ENCODE measurements at places on chromosomes 7 and 10.
A peak's percentile ranks its signal among the peaks of the same experiment; 100 is the strongest.

DNA sequence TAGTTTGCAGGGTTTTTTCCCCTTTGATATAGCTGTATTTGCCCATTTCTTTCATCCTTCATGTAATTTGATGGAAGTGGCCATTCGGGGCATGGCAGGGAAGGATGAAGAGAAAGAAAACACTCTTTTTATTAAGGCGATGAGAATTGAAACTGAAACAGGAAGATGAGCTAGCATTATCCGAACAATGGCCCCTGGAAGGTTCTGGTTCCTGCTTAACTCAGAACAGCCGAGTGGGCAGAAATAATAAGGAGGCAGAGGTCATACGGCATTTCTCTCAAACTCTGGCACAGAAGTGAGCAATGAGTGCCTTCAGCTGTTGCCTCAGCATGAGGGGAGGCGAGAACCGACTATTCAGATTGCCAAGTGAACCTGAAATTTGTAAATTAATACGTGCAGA lies 113.2 kb upstream of the MYO3A start:
- no peak for DNase-seq

DNA sequence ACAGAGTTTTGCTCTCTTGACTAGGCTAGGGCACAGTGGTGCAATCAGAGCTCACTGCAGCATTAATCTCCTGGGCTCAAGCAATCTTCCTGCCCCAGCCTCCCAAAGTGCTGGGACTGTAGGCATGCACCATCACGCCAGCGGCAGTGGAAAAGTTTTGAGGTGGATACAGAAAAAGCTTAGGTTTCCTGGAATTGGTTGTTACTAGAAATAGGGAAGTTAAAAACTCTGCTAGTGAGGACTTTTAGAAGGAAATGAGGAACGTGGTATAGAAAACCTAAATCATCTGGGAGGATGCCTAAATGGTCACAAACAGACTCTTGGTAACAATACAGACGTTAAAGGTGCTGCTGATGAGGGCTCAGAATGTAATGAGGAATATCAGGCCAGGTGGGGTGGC lies 10.9 kb upstream of the SNX8 start:
- DNase-seq = no peak

DNA sequence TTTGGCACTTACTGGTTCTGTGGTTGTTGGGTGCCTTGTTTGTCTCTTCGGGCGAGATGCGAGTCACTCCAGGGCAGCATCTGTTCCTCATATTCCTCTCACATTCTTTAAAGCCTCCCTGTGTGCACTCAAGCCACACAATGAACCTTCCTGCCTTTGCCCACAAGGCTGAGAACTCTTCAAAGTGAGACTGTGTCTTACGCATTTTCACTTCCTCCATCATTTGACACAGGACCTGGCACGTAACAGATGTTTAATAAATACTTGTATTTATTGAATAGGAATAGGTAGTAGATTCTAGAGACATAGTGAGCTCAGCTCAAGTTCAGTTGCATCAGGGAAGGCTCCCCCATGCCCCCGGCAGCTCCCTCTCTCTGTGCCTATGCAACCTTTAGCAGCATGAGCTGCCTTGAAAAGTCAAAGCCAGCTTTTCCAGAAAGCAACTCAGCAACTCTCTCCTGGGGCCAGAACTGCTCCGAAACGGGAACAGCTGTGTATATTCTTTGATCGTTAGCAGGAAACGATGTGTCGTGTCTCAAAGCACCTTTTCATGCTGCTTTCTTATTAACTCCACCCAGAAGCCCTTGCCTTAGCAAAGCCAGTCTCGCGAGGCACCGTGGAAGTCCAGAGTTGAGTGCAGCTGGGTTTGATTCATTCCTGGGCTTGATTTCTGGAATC lies 97.5 kb downstream of the PFKFB3 start:
- no peak for DNase-seq

- DNase-seq = no peak
Observed at GRCh38 chr10:78865538-78865875, 203.3 kb upstream of the ZMIZ1 start.

DNA sequence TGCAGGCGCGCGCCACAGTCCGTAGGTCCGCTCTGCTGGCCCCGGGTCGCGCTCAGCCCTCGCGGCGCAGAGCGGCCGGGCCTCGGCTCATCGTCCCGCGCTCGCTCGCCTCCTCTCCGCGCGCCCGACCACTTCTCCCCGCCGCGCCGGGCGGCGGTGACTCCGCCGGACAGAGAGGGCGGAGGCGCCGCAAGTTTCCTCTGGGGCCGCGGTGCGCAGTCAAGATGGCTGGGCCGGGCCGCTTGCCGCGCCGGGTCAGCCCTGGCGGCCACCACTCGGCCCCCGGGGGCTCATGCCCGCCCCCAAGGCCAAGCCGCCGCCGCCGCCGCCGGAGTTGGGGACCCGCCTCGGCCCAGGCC lies 441 bp downstream of the FZD8 start:
- peak; percentile 49 for DNase-seq

DNA sequence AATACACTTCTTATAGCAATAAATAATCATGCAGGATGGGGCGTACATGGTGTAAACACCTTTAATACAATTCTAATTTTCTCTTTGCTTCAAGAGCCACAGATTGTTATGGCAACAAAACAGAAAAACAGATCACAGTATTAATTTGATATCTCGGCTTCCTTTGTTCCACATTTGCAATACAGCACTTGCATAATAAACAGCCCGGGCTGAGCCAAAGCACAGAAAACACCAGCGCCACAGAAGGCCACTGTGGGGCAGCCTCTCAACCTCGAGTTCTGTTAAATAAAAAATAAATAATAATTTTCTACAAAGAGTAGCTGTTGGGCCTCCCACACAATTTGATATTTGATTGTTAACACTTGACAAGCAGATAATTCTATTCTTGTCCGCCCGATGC lies 255.9 kb downstream of the USP6NL start:
- DNase-seq = no peak

- DNase-seq = no peak
Observed at GRCh38 chr10:122121059-122121458, 132.1 kb downstream of the TACC2 start.

DNA sequence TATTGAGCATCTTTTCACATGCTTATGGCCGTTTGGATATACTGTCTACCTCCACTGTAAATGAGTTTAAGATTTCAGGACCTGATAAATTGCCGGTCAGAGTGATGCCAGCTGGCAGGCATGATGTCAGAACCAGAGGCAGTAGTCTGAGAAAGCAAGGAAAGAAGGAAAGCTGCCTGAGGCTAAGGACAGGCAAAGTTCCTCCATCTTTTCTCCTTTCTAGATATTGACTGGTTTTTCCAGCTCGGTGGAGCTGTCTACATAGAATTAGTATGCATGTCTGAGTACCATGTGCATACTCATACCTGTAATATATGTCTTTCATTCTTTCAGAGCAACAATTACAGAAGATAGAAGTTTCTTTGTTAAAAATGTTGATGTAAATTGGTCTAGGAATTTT lies 52.3 kb downstream of the CDCA7L start:
- DNase-seq = no peak

GRCh38 chr7:78020136-78020873 lies 221.7 kb downstream of the PHTF2 start:
- peak; percentile 26 for DNase-seq

DNA sequence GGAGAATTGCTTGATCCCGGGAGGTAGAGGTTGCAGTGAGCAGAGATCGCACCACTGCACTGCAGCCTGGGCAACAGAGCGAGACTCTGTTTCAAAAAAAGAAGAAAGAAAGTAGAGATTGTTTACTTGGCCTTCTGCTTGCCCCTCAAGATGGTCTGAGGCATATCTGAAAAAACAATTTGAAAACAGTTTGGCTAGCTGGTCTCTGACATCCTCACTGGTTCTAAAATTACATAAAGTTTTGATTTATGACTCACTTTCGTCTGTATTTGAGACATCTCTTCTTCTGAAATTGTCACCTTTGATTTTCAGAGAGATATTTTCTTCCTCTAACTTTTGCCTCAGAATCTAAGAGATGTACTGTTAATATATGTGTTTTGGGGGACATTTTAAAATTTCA lies 49.6 kb upstream of the HELLS start:
- no peak for DNase-seq

GRCh38 chr7:84479059-84479458 lies 284.5 kb upstream of the SEMA3A start:
- DNase-seq = no peak

DNA sequence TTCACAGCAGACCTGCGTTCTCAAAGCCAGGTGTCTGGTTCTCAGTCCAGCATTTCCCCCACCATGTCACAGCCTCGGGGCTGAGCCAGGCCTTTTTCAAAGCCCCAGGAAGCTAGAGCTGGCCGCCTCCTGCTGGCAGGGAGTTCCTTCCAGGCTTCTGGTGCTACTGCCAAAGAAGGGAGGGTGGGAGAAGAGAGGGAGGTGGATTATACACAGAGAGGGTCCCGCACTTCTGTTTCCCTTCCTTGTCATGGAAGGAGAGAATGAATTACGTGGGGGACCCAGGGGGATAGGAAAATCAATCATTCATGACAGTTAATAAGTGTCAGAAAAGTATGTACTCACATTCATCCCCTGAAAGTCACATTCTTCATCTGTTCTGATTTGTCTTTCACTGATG lies 600 bp upstream of the LGI1 start:
- peak; percentile 80 for DNase-seq

GRCh38 chr7:115133248-115133647 lies 211.4 kb downstream of the MDFIC start:
- DNase-seq = no peak

GRCh38 chr10:3622845-3623621 lies 162.0 kb downstream of the KLF6 start:
- DNase-seq = no peak

DNA sequence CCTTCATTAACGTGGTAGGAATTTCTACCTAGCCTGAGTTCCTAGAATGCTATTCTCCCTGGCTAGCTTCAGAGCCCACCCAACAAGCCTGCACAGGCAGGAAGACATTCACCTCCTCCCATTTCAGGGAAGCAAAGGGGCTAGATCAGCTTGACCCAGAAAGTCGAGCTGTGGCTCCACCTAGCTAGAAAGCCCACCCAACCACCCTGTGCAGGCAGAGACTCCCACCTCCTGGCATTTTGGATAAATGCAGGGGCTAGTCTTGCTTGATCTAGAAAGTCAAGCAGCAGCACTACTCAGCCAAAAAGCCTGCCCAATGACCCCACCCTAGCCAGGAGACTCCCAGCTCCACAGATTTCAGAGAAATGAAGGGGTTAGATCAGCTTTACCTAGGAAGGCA lies 479.5 kb downstream of the SDK1 start:
- no peak for DNase-seq

GRCh38 chr7:42617071-42617765 lies 294.7 kb downstream of the C7orf25 start:
- no peak for DNase-seq

DNA sequence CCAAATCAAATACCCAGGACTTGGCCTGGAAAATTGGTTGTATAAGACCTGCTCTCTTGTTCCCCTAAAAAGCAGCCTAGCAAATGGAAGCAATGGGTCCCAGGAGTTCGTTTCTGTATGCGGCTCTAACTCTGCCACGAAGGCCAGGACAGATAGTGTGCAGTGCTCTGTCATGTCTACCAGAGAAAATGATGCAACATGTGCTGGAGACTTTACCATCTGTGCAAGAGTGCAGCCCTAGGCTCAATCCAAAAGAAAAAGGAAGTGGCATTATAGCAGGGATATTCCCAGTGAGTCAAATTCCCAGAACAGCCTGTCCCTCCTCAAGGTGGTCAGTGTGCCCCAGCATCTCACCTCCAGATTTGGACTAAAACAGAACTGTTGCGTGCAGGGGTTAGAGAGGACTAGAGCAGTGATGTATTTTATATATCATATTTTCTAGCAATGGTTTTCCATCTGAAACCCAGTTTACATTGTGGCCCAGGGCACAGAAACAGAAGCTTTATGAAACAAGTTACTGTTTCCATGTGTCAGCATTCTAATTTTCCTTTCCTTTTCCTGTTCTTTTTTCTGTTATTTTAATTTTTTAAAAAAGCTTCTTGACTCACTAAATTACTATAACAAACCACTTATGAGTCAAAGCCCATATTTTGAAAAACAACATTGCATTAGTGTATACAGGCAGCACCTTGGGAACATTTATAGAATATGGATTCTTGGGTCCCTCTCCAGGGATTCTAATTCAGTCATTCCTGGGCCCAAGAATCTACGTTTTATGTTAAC lies 311.2 kb downstream of the RNLS start:
- no peak for DNase-seq

- DNase-seq = no peak
Observed at GRCh38 chr10:35896001-35896400, 253.9 kb upstream of the FZD8 start.

- DNase-seq = no peak
Observed at GRCh38 chr10:10489076-10489475, 528.6 kb upstream of the CELF2 start.

- DNase-seq = no peak
Observed at GRCh38 chr7:111858331-111858730, 296.0 kb upstream of the IMMP2L start.

GRCh38 chr7:95334447-95334846 lies 10.1 kb upstream of the PON1 start:
- DNase-seq = no peak

DNA sequence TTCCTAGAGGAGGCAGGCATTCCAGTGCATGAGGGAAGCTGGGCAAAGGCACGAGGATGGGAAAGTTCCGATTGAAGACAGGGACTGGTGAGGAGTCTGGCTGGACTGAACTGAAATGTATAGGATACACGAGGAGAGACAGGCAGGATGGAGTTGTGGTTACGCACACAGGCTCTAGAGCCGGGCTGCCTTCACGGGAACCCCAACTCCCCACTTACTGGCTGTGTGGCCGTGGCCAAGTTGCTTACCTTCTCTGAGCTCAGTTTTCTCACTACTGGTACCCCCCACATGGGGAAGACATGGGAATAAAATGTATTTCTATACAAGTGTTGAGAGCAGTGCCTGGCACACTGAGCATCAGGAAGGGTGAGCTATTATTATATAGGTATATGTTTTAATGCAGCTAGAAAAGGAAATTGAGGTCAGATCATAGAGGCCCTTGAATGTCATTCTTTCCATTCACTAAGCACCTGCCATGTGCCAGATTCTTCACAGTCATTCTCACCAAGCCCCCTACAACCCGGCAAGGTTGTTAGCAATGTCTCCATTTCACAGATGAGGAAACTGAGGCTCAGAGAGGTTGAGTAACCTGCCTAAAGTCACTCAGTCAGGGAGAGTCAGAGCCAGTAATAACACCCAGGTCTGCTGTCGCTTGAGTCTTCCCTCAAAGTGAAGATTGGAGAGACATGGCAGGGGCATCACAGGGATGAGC lies 9.7 kb downstream of the CHST3 start:
- no peak for DNase-seq

DNA sequence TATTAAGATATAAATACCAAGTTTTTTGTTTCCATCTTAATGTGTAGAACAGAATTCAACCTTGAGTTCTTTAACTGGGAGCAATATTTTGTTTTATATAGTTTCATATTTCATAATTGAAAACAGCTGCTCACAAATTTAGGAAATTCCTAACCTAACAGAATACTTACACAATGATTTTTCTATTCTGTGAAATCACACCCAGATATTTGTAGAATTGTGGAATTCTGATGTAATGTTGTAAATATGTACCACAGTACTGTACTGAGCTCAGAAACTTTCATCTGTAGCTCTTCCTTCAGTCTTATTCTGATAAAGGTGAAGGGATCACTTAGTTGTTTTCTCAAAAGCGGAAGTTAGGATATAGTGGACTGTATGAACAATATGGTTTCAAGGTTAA lies 143.4 kb upstream of the GLI3 start:
- DNase-seq = no peak

- DNase-seq = no peak
Observed at GRCh38 chr10:97629289-97629688, 4.0 kb downstream of the MORN4 start.

Data from glutamatergic neuron (in vitro differentiated cells).